ENCODE measurements at places on chromosomes 6 and 20.
A peak's percentile ranks its signal among the peaks of the same experiment; 100 is the strongest.

DNA sequence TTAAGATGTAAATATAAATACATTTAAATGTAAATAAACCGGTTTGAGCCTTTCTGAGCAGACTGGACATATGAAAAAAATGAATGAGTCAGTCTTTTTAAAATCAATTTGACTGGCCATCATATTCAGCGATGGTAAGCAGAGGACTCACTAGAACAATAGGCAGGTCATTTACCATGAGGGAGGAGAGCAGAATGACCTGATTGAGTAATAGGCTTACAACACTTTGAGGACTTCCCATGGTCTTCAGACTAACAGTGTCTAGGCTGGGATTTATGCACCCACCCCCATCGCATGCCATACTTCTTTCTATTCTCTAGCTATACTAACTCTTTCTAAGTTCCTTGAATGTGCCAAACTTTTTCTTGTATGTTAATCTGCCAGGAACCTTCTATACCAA lies 241.9 kb upstream of the RAB32 start:
- no peak for DNase-seq

- DNase-seq: no peak
These were observed 31.2 kb downstream of the SRSF3 start for GRCh38 chr6:36625158-36625919.

DNA sequence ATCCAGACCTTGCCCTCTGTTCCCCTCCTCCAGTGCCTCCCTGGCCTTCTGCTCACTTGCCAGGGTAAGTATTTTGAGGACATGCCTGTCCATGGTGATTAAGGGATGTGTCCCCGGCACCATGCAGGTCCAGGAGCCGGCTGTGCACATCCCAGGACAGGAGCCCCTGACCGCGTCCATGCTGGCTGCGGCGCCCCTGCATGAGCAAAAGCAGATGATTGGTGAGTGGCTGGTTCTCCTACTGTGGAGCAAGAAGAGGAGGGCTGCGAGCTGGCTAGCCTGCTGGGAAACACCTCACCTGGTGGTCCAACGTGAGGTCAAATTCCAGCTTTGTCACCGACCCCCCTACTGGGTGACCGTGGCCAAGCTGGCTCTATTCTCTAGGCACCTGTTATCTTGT lies 23.7 kb downstream of the TOMM34 start:
- DNase-seq: no peak

GRCh38 chr20:32235331-32236047 lies 27.8 kb downstream of the POFUT1 start:
- DNase-seq: no peak

- DNase-seq: no peak
These were observed 653 bp downstream of the NAA20 start for GRCh38 chr20:20017844-20018185.

GRCh38 chr6:4010048-4010447 lies 68.9 kb downstream of the FAM217A start:
- DNase-seq: no peak

DNA sequence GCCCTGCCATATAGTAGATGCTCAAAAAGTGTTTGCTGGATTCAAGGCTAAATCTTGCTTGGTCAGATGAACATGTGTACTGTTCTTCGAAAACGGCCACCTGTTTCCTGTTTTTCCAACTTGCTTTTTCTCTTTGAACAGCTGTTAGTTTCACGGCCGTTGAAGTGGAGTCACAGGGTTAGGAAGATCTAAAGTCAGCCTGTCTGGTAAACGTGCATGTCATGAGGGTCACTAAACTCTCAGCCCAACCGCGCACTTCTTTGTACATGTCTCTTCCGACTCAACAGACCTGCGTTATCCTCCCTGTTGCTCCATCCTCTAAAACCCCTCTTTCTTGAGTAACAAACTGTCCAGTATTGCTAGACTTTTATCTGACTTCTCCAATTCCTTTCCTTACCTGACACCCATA lies 93.2 kb upstream of the MAN1A1 start:
- no peak for DNase-seq

DNA sequence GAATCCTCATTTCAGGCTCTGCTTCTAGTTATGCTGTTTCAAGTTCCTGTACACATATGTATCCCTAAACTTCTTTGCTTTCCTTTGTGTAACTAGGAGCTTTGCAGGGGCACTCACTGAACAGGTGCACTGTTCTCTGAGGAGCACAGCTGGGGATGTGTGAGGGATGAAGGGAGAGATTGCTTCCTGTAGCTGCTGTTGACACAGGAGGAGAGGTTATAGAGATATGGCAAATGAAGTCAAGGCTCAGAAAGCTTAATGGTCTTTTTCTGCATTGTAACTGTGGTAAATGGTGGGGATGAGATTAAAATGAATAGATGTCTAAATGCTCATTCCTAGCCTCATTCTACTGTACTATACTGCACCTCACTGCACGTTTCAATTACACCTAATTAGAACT lies 454.3 kb downstream of the BTBD3 start:
- DNase-seq: no peak

GRCh38 chr6:110852773-110853172 lies 21.8 kb upstream of the AMD1 start:
- no peak for DNase-seq

DNA sequence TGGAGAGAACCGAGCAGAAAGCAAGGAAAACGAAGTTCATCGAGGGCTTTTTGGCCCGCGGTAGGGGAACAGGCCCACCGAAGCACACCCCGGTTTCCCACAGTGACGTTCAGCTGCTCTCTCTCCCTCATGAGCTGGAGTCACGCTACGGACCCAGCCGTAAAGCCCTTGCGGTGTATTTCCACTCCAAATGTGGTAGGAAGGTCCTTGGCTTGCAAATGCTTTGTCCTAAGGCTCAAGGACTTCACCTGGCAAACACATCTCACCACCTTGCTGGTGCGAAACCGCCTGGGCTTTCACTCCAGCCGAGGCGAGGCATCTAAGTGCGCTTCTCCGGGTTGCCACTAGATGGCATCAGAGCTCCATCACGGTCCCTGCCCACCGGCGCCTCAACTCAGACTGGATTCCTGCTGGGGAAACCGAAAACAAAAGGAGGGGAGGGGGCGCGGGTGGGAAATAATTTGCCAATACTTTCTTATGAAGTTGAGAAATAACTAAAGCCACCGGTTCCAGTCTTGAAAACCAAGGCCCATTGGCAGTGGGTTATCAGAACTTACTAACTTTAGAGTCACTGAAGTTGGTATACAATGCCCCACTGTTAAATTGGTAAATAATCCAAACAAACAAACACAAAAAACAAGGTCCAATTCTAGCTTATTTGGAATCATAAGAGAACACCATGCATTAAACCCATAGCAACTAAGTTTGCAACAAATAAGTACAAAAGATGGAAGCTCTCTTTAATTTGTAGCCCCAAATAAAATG lies 13.4 kb upstream of the FOXC1 start:
- DNase-seq: no peak

- peak; percentile 43 for DNase-seq
These were observed 256.8 kb downstream of the SYNE1 start for GRCh38 chr6:152380351-152380767.

DNA sequence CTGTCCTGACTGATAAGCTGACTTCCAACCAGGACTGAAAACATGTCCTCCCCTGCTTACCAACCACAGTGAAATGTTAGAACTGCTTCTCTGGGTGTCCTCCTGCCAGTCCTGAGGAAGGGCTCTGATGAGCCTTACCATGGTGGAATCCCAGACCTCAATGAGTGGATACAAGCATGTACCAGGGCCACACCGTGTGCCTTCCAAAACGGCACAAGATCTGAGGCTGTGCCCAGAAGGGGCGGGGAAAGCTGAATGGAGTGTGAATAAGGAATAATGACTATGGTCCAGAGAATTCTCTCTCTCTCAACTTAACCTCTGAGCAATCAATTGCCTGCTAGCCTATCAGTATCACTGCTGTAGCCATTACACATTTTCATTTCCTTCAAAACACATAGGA lies 51.7 kb downstream of the PDE10A start:
- no peak for DNase-seq

DNA sequence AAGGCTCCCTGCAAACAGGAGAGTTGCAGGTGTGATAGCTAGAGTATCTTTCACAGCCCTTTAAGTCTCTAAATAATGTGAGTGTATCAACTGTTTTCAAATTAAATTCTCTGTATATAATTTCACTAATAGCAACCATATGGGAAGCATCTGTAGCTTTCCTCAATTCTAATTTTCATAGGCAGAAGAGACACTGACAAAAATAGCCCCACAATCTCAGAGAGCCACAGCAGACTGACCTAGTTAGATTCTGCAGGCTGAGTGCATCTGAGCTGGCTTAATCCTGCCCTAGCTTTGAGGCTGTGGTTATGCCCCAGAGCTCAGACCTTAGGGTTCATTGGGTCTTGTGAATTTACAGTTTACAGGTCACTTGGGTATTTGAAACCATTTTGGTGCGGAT lies 63.9 kb downstream of the MAP7 start:
- no peak for DNase-seq

GRCh38 chr20:17654649-17655285 lies 27.3 kb downstream of the RRBP1 start:
- DNase-seq: no peak

DNA sequence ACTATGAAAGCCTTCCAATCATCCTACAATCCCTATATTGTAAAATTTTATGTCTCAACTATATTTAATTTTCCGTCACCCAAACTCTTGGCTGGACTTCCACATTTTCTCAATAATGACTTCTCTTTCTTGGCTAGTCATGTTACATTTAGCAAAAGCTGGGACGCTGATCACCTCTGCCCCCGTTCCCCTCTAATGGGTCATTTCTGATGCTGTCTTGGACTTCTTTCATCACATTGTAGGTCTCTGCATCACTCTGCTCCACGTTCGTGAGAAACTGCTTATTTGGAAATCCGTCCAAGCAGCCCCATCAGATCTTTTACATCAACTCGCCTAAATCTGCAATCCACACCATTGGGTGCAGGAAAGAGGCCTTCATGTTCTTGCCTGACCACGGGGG lies 203.8 kb downstream of the MYLK4 start:
- no peak for DNase-seq

- DNase-seq: no peak
These were observed 32.3 kb downstream of the YTHDF1 start for GRCh38 chr20:63183422-63184146.

- no peak for DNase-seq
These were observed 1.1 kb upstream of the KLHL32 start for GRCh38 chr6:96923400-96923799.

GRCh38 chr6:104477569-104477968 lies 382.1 kb downstream of the HACE1 start:
- no peak for DNase-seq

DNA sequence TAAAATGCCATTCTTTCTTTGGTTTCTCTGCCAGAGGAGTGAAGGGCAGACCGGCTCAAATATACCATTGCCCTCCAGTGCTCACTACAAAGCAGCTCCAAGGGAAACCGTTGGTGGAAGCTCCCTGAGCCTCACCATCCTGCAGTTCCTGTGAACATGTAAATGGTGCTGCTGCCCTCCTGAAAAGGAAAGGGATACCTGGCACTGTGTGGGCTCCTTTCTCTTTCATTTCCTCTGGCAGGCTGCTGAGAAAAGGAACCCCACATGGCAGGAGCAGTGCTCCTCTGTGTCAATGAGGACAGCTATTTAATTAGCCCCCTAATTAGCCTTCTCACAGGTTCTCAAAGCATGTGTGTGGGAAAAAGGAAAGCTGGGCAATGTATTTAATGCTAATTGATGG lies 142.5 kb downstream of the KLHL32 start:
- no peak for DNase-seq

DNA sequence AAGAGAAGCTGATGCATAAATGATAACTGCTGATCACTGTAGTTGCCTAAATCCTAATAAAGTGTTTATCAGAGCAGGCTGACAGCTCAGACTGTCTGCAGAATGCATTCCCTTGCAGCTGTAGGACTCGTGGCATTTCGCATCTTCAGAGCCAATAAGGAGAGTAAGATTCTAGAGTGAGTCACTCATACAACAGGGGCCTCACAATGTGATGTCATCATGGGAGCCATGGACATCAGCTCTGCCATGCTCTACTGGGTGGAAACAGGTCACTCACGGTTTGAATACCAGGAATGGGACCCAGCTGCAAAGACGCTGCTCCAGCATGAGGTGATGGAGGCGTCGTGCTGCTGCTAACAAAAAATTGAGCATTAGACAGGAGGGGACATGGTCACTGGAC lies 7.4 kb downstream of the FAM209B start:
- DNase-seq: no peak

DNA sequence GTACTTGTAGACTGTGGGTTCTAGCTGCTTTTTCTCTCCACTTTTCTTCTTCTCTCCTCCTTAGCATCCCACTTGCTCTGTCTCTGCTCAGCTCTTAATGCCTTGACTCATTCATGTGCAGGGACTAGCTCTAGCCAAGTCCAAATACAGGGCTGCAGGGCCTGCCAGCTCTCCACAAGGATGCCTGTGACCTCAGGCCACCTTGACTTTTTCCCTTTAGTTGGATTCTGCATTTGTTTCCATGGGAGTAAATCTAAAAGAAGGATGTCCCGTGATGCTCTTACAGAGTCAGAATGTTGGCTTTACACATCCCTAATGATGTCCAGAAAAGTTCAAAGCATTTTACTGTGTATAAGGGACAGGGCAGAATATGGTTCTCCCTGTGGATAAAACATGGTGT lies 101.8 kb upstream of the PREP start:
- DNase-seq: no peak

DNA sequence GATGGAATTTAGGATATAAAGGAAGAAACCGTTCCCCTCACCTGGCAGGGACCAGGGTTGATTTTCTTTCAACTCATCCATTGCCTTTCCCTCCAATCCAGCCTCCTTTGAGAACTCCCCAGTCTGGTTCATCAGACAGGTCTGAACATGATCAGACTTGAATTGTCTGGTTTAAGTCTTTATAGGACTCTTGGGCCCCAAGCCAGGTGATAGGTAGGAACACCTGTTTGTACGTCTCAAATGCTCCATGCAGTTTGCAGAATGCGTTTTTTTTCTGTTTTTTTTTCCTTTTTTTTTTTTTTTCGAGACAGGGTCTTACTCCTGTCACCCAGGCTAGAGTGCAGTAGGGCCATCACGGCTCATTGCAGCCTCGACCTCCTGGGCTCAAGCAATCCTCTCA lies 4.1 kb upstream of the CEP250 start:
- DNase-seq: no peak

GRCh38 chr6:107110200-107110599 lies 5.1 kb downstream of the BEND3 start:
- DNase-seq: no peak

DNA sequence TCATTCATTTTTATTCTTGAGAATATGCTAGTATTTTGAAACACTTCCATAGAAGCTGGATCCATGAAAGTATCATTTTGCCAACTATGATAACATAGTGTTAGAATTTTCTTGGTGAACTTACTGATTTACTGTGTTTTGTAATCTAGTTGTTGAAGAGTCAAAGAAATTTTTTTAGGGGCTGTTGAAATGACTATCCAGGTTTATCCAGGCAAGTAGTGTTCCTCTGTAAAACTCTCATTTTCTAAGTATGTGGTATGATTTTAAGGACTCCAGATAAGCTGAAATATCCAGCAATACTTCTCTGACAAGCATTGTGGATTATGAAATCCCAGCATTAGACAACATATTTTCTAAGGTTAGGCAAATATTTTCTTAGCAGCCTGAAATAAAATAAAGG lies 95.9 kb downstream of the GRIK2 start:
- no peak for DNase-seq

DNA sequence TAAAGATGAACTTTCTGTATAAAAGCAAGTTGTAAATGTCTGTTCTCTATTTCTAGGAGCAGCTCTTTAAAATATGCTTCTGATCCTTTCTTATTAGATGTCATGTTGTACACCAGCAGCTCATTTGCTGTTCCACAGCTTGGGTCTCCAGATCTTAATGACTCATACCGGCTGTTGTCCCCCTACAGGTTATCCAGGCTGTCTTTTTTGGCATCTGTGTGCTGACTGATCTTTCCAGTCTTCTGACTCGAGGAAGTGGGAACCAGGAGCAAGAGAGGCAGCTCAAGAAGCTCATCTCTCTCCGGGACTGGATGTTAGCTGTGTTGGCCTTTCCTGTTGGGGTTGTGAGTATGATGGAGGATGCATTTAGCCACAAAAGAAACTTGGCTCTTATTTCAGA lies 76.0 kb downstream of the AIG1 start:
- no peak for DNase-seq

Data from HS-5 (cell line).